ENCODE measurements at places on chromosomes 16 and 17.

GRCh38 chr16:4534151-4534790, 4.3 kb downstream of the CDIP1 start:
- DNase-seq = no peak

DNA sequence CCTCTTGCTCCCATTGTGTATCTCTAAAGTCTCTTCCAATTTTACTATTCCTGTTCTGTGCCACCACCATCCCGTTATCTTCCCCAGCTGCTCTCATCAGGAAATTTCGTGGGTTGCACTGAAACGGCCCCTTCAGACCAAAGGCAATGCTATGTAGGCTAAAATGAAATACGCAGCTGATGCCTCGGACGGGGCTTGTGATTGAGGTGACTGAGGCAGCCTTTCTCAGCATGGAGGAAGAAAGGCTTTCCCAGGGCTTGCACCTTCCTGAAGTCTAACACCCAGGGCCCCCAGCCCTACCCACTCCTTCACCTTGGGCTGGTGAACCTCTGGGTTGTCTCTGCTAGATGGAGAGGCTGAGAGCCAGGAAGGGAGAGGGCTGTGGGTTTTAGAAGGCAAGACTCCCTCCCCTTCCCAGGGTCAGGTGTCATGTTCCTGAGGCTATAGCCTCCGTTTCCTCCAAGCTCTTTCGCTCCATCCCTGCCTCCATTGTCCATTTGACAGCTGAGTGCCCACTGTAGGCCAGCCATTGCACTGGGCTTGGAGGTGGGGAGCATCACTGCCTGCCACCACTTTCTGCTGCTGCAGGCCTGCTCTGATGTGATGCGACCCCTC, 7.8 kb downstream of the CCDC200 start:
- no peak for DNase-seq

DNA sequence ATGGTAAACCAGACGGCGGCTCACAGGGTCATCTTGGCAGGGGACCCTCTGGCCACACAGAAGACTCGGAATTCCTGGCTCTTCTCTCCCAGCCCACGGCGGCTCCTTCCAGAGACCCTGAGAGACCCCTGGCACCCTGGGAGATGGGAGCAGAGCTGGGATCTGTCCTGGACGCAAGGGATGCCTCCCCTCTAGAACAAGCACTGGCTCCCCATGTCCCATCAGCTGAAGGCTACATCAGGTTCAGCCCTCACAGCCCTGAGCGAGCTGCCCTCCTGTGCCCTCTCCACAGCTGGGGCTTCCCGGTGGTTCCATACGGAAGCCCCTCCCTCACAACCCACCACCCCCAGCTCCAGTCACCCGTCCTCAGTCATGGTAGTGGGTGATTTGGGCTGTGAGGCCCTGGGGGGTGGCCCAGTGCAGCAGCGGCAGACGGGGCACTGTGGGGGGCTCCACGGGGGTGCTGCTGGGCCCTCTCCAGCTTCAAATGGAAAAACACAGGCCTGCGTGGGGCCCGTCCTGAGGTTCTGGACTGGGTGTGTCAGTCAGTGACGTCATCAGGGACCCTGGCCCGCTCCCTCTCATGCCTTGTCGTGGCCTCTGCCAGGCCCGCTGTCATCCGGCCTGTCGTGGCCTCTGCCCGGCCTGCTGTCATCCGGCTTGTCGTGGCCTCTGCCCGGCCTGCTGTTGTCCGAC, 13.0 kb upstream of the CBFA2T3 start:
- DNase-seq = no peak

DNA sequence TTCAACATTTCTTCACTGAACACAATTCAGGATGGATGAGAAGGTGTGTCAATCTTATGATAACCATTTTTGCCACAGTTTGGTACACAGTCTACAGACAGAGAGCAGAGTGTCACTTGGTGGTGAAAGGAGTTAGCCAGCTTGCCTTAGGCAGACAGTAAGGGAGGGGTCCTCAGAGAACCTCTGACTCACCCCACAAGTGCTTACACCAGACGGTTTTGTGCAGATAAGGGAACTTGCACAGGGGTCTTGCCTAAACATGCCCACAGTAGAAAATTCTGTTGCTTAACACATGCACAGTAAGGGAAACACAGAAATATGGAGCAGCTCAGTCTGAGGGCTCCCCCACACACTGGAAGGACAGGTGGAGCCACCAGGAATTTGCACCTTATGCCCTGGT, 204.5 kb upstream of the CDH8 start:
- no peak for DNase-seq

DNA sequence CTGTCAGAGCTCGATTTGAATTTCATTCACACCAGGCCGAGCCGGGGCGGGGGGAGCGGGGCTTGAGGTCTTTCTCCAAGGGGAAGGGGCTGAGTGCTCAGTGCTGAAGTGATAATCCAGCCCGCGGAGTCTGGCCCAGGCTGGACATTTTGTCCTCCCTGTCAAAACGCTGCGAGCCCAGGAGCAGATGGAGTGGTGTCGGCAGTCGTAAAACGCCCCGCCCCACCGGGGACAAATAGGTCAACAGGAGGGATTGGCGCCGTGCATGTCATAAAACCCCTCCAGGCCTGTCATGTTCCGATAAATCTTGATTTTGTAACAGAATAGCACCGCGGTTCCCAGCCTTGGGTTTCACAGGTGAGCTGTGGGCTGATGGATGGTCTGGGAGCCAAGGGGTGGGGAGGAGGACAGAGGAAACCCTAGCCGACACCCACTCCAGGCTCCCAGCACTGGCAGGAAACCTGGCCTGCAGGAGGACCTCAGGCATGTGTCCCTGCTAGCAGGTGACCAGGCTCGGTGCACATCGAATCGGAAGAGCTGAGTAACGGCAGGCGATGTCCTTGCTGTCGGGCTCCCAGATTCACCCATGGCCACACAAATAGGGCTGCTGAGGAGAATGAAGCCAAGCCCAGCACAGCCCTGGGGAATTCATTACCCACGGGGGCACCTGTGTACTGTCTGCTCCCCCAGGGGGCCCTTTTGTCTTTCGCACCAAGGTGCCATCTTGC, 341.4 kb downstream of the FOXL1 start:
- no peak for DNase-seq

GRCh38 chr17:67449065-67449464, 72.0 kb downstream of the PITPNC1 start:
- no peak for DNase-seq

DNA sequence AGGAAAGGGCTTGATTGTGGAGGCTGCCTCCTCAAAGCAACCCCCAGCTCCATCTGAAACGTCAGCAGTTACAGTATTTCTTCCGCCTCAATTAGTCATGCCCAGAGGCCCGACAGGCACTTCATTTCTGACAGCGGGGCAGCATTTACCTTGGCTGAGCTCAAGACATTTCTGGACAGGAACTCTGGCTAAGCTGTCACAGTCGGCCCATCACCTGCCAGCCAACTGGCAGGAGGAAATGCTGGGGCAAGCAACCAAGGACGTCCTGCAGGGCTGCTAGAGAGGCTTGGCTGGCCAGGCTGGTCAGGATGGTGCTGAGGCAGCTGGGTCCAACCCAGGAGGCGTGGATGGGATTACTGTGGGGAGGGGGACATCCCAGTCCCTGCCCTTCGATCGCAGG, 27.8 kb downstream of the PLXDC1 start:
- no peak for DNase-seq

- no peak for DNase-seq
Observed at GRCh38 chr16:26120729-26121128, 429.0 kb downstream of the HS3ST4 start.

GRCh38 chr16:51056331-51056730, 94.7 kb downstream of the SALL1 start:
- no peak for DNase-seq

- no peak for DNase-seq
Observed at GRCh38 chr17:68584581-68585303, 16.4 kb downstream of the FAM20A start.

- no peak for DNase-seq
Observed at GRCh38 chr16:70730944-70731343, 45.1 kb upstream of the MTSS2 start.

DNA sequence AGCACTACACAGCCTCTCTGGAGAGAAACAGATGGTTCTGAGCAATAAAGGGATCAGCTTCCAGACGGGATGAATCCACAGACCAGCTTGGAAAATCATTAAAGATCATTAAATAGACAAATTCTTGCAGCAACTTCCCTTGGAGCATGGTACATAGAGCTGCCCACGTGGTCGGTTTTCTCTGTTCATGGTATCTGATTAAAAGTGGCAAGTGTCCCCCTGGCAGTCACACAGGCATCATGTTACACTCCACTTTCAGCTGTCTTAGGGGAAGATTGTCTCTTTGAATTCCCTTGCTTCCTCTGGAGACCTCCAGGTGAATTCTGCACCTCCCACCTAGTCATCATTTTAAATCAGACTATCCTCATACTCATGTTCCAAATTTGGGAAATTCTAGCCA, 92.2 kb upstream of the CACNG3 start:
- no peak for DNase-seq

DNA sequence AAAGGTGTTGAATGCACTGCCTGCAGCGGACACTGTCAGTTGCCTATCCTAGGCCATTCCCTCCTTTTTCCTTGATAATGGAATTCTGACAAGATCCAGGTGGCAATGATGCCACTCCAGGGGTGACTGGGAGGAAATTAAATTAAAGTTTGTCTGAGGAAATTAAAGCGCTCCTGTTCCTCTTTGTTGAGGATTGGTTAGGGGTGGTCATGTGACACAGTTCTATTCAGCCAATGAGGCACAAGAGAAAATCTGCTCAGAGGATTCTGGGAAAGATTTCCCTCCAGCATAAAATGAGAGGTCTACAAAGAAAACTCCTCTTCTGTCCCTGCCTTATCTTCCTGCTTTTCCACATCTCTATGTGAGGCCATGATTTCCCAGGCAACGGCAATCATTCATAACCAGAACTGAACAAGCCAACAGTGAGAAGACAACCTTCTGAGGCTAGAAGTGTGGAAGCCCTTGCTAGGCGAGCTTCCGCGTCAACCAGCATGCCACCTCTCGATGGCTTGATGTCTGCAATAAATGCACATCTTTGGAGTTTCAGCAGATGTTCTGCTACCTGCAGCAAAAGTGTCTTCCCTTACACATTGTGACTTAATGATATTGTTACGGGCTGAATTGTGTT, 5.6 kb upstream of the BCO1 start:
- DNase-seq = no peak

DNA sequence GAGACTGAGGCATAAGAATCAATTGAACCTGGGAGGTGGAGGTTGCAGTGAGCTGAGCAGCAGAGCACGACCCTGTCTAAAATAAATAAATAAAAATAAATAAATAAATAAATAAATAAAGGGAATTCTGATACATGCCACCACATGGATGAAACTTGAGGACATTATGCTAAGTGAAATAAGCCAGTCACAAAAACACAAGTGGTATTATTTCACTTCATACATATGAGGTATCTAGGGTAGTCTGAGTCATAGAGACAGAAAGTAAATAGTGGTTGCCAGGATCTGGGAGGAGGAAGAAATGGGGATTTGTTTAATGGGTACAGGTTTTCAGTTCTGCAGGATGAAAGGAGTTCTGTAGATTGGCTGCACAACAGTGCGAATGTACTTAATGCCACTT, 16.3 kb downstream of the PIPOX start:
- DNase-seq = no peak

DNA sequence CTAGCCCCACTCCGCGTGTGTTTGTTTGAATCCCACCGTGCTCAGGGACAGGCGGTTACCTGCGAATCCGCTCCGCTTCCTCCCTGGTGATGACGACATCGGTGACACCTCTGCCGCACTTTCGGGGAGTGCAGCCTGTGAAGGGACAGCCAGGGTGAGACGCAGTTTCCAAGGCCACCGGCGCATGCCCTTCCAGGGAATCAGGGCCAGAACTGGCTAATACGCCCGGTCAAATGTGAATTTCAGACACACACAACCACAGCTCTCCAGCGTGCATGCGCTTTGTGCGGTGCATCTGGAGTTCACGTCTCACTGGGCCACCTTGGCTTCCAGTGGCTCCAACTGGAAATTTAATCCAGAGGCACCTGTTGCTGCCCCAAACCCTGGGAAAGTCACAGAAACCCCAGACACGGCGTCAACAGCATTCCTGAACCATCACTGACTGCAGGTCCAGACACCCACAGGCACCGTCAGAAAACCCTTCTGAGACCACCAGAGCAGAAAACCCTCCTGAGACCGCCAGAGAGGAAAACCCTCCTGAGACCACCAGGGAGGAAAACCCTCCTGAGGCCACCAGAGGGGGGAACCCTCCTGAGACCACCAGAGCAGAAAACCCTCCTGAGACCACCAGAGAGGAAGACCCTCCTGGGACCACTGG, 6.6 kb upstream of the HEXD start:
- no peak for DNase-seq

DNA sequence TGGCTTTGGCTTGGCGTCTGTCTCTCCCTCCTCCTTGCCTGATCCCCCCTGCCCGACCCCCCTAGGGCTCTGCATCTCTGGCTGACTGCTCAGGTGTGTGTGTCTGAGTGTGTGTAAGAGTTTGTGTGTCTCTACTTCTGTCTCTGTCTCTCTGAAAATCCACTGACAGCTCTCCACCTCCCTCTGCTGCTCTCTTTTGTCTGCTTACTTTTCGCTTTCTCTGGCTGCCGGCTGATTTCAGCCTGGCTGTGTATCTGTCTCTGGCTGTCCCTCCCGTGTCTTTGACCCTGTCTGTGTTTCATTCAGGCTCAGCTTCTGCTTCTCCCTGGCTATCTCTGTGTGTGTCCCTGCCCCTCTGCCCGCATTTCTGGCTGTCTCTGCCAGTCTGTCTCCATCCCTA, 3.8 kb upstream of the SPEM1 start:
- no peak for DNase-seq

DNA sequence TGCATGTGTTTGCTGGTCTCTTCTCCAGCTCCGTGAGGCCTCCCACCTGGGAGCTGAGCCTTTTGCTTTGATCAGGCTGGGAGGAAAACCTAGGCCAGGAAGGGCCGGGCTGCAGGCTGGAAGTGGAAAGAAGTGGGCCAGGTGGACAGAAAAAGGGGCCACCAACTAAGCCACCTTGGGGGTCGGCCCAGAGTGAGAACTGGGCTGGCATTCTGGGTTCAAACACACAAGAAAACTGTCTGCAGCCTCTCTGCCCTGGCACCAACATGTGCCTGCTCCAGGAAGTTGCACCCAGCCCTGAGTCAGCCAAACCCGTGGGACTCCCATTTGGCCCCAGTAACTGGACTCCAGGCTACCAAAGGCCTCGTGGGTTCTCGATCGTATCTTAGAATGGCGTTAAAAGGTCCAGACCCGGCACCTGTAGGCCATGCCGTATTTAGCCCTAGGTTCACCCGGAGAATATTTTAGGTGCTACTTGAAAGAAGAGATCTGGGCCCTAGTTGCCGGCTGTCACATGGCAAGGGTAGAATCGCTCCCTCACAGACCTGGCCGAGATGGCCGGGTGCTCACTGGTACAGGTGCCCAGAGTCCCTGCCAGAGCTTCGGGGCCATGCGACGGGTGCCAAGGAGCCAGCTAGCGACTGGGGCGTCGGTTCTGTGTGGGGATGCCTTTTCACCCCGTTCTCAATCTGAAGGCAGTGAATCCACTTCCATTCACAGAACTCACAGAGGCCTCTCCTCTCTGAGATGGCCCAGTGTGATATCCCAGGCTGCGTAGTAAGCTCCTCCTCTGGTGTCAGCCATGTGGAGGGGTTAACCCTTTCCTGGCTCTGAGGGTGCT, 236.6 kb downstream of the MRTFB start:
- DNase-seq = no peak

- DNase-seq = no peak
Observed at GRCh38 chr17:74582633-74583032, 9.4 kb downstream of the CD300LD start.

Measured in BJ (cell line).